ENCODE measurements at places on chromosomes 5 and 9.

DNA sequence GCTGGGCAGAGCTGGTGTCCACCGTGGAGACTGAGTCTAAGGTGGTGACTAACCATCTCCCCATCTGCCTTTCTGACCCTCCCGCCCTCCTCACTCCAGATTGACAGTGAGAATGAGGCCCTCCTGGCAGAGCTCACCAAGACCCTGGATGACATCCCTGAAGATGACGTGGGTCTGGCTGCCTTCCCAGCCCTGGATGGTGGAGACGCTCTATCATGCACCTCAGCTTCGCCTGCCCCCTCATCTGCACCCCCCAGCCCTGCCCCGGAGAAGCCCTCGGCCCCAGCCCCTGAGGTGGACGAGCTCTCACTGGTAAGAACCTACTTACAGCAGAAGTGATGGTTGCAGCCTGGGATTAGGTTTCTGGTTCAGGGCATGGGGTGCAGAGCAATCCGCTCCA lies 96.5 kb downstream of the PPARGC1B start:
- no peak for DNase-seq

GRCh38 chr9:90943341-90943740 lies 141.7 kb downstream of the SYK start:
- no peak for DNase-seq

- DNase-seq: no peak
These were observed 82.9 kb downstream of the CCDC171 start for GRCh38 chr9:15635752-15636151.

- no peak for DNase-seq
These were observed 673.1 kb upstream of the KLF4 start for GRCh38 chr9:108162664-108163063.

DNA sequence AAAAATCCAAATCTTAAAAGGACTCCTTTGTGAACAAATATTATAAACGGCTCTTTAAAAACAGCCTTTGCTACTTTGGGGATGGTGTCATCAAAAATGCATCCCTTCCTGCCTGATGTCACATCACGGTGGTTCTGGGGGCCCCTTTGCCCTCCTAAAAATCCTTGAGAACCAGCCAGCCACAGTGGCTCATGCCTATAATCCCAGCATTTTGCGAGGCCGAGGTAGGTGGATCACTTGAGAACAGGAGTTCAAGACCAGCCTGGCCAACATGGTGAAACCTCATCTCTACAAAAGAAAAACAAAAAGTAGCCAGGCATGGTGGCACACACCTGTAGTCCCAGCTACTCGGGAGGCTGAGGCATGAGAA lies 43.9 kb downstream of the FNBP1 start:
- DNase-seq: no peak

DNA sequence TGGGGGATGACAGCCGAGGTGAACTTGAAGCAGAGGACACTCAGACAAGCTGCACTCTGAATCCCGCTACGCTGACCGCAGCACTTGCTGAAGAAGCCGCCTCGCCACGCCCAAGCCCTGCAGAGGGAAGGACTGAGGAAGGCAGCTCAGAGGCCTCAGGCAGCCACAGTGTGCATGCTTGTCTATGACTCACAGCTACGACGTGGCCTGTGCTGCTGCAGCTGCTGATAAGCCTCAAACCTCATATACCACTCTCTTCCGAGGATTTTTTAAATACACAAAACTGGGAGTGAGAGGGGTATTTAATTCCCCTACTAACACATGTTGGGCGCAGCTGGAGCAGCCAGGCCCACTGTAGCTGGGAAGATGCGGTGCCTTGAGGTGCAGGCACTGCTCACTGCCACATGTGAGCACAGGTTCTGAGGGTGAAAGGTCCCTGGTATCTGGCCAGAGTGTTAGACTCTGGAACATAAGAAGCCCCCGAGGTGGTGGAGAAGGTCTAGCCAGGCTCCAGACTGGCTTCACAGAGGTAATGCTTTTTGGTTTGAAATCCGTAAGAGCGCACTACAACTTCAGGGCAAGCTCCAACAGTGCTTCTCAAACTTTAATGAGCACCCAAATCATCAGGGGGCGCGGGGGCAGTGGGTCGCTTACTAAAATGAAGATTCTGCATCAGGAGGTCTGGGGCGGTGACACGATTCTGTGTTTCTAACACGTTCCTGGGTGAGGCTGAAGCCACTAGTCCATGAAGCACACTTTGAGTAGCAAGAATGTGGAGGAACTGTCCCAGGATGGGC lies 196.8 kb downstream of the AUH start:
- peak; percentile 69 for DNase-seq

DNA sequence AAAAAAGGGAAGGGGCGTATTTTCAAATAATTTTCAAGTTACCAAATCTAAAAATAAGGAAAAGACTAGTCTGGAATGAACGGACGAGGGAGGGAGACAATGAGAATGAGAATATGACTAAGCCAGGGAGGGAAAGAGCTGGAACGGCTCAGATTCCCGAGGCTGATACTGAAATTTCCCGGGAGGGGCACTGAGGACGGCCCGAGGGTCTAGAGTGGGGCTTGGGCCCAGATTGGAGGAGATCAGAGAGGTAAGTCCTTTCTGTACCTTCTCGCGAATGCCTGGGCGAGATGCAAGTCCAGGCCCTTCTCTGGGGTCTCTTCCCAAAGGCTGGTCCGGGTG lies 3.4 kb upstream of the CCIN start:
- peak; percentile 34 for DNase-seq

- no peak for DNase-seq
These were observed 83.1 kb upstream of the MAST4 start for GRCh38 chr5:66513130-66513529.

DNA sequence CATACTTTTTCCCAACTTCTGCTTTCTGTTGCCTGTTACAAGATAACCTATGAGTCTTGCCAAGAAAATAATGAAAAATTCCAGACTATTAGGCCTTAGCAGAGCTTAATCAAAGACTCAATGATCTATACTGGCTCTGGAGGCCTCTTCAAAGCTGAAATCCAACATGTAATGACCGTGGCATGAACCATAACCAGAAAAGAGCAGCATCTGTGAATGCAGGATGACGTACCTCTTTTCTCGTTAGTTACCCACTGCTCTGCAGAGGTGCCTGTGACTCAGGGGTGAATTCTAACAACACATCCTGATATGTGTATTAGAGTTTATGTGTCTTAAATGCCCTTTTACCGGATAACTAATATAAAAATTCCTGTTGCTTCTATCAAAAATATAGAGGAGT lies 645.4 kb downstream of the PRELID2 start:
- DNase-seq: no peak

DNA sequence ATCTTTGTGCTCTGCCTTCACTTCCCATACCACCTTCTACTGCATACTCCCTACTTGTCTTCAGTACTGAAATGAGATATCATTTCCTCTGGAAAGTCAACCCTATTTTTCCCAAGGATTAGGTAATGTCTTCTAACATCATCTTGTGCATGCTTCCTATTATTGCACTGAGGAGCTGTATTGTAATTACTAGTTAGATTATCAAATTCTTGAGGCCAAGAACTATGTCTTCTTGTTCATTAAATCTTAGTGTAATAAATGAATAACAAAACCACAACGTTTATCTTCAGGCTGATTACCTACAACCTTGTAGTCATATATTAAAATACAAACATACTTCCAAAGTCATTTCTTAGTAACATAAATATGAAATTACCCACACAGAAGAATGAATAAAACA lies 87.9 kb upstream of the POU5F2 start:
- DNase-seq: no peak

GRCh38 chr9:16901590-16901989 lies 31.1 kb upstream of the BNC2 start:
- DNase-seq: no peak

- DNase-seq: peak; percentile 54
These were observed 8.6 kb downstream of the KLHL9 start for GRCh38 chr9:21326526-21327139.

DNA sequence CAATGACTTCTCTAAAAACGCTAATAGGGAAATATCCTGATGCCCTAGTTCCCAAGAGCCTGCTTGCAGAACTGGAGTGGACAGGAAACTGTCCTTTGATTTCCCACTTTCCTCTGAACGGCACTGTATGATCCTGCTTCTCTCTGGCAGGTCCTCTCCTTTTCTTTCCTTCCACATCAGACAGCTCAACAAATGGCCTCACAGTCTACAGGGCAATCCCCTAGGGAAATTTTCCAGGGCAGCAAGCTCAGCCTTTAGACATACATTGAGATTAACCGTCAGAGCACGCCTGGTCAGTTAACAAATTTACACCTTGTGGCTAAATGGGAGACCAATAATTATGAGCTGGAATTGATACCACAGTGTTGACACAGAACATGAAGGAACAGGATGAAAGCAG lies 164.9 kb downstream of the SLC24A2 start:
- DNase-seq: no peak

- no peak for DNase-seq
These were observed 59.5 kb upstream of the FOXI1 start for GRCh38 chr5:170046241-170046640.

- no peak for DNase-seq
These were observed 322.5 kb downstream of the NFIB start for GRCh38 chr9:13991395-13991794.

- peak; percentile 40 for DNase-seq
These were observed 8.4 kb downstream of the FNBP1 start for GRCh38 chr9:130034570-130034969.

GRCh38 chr5:124718380-124718789 lies 28.1 kb downstream of the ZNF608 start:
- DNase-seq: peak; percentile 51

DNA sequence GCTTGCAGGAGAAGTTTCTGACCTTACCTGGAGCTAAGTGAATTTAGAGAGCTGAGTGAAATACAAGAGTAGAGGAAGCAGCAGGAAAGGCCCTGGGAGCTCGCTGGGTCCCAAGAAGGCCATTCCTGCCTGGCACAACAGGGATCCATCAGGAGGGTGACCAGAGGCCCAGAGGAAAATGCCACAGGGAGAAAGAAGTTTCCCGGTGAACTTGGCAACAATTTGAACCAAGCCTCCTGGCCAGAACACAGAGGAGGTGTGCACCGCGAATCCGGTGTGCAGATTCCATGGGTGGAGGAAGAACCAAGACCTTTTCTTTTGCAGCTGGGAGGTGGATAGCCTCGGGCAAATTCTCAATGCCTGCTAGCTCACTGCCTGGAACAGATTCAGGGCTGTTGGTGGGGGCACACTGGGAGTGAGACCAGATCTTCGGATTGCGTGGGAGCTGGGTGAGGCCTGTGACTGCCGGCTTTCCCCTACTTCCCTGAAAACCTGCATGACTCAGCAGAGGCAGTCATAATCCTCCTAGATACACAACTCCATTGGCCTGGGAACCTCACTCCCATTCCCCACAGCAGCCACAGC lies 1850.9 kb upstream of the NUDT12 start:
- no peak for DNase-seq

- DNase-seq: no peak
These were observed 219.3 kb downstream of the PBX3 start for GRCh38 chr9:125966466-125966865.

DNA sequence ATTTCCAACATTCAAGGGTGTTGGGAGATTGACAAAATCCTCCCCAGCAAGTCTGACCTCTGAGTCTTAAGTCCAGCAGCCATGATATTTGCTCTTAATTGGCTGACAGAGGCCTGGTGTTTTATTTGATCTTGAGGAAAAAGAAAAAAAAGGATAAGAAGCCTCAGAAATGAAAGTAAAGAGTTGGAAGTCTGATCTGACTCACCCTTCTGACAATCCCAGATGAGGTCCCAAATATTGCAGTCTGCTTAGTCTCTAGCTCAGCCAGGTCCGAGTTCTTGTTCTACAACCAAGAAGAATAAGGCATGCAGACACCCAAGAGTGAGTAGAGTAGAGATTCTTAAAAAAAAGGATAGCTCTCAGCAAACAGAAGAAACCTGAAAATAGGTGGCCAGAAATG lies 632.5 kb upstream of the ST8SIA4 start:
- DNase-seq: no peak

GRCh38 chr9:2859776-2860379 lies 16.0 kb upstream of the PUM3 start:
- peak; percentile 59 for DNase-seq

GRCh38 chr5:126961702-126962101 lies 68.7 kb downstream of the MARCHF3 start:
- peak; percentile 37 for DNase-seq

GRCh38 chr5:61754792-61755191 lies 422.7 kb downstream of the ZSWIM6 start:
- DNase-seq: no peak

GRCh38 chr5:43658509-43658908 lies 55.5 kb downstream of the NNT start:
- DNase-seq: no peak

DNA sequence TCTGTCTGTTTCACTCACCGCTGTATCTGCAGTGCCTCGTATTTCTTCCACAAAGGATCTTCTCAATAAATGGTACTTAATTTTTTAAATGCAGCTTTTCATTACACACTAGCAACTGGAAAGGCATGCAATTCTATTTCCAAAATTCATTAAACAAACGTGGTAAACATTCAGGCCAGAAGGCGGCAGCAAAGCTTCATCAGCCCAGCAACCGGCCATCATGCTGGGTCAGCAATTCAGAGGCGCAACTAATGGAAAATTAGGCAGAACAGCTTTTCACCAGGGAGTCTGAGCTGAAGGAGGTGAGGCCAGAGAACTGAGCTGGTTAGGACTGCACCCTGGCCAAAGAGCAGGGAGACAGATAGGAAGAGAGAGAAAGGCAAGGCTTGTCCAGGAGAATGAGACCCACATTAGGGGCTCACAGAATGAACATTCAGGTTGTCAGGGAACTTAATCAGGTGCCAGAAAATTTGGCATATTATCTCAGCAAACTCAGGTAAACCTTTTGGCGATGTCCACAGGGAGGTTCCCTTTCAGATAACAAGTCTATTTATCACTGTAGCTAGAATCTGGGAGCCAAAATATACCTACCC lies 17.7 kb upstream of the RNF180 start:
- peak; percentile 60 for DNase-seq

DNA sequence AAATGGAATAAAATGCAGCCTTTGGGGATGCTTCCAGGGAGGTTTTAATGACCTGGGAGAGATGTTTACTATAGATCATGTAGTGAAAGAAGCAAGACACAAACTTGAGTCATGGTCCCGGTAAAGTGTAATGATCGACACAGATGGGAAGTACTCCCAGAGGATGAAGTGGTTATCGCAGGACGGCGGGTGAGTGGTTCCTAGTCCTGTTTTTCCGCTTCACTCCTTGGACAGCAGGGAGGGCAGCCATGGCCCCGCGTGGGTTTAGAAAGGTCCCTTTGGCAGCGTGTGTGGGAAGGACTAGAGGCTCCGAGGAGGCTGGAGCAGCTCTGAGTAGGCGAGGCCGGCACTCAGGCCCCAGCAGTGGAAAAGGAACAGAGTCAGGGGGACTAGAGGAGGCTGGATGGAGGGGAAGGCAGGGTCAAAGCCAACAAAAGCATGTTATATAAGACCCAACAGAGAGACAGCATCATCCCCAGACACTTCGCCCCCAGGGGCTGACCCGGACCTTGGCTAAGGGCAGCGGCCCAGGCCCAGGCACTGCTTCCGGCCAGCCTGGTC lies 49.2 kb upstream of the STXBP1 start:
- peak; percentile 90 for DNase-seq

Data from endothelial cell of umbilical vein (primary cell).